AG10803 (cell line): ENCODE measurements at places on chromosomes 7 and 10.

DNA sequence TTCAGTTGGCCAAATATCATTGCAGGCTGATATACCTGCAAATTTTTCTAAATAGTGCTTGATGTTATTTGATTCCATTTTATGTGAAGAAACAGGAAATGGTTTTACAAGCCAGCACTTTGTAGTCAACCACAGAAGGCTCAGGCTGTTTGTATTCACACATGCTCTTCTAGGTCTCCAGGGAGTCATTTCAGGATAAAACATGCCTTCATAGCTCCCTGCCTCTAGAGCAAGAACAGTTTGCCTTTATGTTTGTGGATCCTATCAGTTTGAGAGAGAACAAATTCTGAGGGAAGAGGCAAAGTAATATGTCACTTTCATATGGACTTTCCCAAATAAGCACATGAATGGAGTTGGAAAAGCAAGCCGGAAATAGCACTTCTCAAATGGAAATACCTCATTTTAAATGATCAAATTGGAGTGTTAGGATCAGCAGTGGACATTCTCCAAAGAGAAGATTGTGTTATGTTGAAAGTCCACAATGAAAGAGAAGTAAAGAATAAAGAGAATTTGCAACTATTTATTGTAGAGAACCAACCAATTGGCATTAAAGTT is 277.6 kb downstream of the KCND2 start:
- peak; percentile 4 for DNase-seq

GRCh38 chr10:62861507-62861906 is 45.3 kb upstream of the EGR2 start:
- DNase-seq = no peak

- DNase-seq = no peak
Observed at GRCh38 chr7:146172112-146172511, 55.5 kb downstream of the CNTNAP2 start.

- no peak for DNase-seq
Observed at GRCh38 chr7:26482927-26483326, 191.3 kb downstream of the SNX10 start.

- no peak for DNase-seq
Observed at GRCh38 chr7:134374291-134374690, 57.6 kb upstream of the SLC35B4 start.

DNA sequence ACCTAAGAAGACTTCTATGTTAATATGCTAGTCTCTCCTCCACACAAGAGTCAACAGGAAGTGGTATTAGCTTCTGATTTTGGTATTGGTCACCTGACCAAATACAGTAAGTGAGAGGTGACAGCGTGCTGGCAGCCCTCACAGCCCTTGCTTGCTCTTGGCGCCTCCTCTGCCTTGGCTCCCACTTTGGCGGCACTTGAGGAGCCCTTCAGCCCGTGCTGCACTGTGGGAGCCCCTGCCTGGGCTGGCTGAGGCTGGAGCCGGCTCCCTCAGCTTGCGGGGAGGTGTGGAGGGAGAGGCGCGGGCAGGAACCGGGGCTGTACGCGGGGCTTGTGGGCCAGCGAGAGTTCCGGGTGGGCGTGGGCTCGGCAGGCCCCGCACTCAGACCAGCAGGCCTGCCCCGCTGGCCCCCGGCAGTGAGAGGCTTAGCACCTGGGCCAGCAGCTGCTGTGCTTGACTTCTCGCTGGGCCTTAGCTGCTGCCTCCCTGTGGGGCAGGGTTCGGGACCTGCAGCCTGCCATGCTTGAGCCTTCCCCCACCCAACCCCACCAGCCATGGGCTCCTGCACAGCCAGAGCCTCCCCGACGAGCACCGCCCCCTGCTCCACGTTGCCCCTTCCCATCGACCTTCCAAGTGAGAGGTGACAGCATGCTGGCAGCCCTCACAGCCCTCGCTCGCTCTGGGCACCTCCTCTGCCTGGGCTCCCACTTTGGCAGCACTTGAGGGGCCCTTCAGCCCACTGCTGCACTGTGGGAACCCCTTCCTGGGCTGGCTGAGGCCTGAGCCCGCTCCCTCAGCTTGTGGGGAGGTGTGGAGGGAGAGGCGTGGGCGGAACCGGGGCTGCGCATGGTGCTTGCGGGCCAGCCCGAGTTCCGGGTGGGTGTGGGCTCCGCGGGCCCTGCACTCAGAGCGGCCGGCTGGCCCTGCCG is 4.2 kb upstream of the ACSL5 start:
- no peak for DNase-seq

- DNase-seq = peak; percentile 28
Observed at GRCh38 chr7:130273081-130273932, 6.6 kb downstream of the CPA2 start.

DNA sequence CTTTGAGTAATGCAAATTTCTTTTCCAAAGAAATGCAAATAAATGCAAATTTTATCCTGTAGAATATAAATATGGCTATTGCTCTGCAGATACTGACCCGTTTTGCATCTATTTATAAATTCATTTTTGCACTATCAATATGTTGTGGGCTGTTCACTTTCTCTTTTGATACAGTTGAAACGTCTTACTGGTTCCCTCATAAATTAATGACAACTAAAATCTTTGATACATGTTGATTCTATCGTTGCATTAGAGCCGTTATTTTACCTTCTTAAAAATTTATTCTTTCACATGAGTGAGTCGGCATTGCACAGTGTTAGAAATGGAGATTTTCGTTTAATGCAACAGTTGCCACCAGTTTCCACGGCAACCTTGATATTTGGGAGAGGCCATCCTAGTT is 689.3 kb upstream of the FOXK1 start:
- DNase-seq = no peak

- DNase-seq = no peak
Observed at GRCh38 chr7:101933688-101934121, 116.3 kb downstream of the CUX1 start.

- DNase-seq = no peak
Observed at GRCh38 chr10:81886939-81887338, 11.9 kb downstream of the NRG3 start.

DNA sequence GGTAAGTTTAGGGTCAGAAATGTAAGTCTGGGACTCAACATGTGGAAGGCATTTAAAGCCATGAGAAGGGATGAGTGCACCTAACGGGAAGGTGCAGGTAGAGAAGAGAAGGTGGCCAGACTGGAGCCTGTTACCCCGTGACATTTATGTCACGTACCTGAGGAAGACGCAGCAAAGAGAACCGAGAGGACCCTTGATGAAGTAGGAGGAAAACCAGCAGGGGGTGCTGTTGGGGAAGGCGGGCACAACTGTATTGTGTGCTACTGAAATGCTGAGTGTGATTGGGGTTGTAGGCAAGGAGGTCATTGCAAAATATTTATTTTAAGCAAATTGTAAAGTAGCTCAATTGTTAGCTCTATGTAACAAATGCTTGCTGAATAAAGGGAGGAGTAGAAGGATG is 338.2 kb upstream of the PRKCQ start:
- no peak for DNase-seq

DNA sequence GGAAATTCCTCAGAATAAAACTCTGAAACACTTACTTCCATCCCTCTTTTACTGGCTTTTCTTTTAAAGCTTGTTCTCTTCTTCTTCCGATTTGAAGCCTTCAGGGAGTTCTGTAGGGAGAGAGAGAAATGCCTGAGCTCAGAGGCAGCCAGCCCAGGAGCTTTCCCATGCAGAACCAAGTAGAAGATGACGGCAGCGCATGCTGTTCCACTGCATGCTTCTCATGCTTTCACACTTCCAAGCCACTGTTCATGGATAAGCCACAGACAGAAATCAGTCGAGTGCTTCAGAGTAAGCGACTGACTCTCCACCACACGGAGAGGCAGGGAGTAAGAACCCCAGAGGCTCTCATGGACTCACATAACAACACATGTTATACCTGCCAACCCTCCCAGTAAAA is 237.3 kb downstream of the DGKI start:
- DNase-seq = peak; percentile 24

- no peak for DNase-seq
Observed at GRCh38 chr7:106313966-106314365, 29.2 kb upstream of the NAMPT start.

DNA sequence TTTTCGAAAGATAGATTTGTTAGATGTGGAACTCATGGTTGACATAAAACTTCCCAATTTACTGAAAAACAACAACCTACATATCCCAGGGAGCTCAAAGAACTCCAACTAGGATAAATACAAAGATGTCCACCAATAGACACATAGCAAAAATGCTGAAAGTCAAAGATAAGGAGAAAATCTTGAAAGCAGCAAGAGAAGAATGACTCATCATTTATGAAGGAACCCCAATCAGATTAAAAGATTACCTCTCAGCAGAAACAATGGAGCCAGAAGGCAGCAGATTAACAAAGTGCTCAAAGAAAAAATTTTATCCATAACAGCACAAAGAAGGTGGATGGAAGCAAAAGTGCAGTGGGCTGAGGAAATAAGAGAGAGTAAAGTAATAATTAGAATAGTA is 908.6 kb downstream of the SORCS3 start:
- no peak for DNase-seq

- DNase-seq = no peak
Observed at GRCh38 chr10:88120075-88120474, 256.6 kb downstream of the PTEN start.

DNA sequence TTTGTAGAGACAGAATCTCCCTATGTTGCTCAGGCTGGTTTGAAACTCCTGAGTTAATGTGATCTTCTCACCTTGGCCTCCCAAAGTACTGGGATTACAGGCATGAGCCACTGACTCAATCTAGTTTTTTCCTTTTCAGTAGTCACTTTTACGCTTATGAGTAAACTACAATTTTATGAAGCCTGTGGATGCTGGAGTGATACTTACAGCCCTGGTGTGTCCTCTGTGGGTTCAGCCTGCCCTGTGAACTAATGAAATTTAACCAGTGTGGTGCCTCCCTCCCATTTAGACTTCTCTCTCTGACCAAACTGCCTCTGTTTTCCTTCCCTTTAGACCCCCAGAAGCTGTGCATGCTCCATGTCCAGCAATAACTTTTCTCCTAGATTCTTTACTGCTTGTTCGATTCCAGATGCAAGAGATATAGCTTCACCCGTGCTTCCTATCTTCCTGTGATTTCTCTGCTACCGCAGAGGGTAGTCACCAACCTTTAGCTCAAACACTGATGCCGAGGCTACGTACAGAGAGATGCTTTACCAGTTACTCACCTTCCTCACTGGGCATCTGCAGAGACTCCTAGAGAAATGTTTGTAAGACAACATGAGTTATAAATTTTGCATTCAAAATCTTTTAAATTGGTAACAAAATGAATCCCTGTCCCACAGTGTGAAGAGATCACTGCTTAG is 90.8 kb downstream of the KIAA1217 start:
- peak; percentile 42 for DNase-seq

- DNase-seq = no peak
Observed at GRCh38 chr10:72690071-72690755, 1.7 kb upstream of the MCU start.

GRCh38 chr10:109929501-109930219 is 6.3 kb upstream of the XPNPEP1 start:
- peak; percentile 78 for DNase-seq

DNA sequence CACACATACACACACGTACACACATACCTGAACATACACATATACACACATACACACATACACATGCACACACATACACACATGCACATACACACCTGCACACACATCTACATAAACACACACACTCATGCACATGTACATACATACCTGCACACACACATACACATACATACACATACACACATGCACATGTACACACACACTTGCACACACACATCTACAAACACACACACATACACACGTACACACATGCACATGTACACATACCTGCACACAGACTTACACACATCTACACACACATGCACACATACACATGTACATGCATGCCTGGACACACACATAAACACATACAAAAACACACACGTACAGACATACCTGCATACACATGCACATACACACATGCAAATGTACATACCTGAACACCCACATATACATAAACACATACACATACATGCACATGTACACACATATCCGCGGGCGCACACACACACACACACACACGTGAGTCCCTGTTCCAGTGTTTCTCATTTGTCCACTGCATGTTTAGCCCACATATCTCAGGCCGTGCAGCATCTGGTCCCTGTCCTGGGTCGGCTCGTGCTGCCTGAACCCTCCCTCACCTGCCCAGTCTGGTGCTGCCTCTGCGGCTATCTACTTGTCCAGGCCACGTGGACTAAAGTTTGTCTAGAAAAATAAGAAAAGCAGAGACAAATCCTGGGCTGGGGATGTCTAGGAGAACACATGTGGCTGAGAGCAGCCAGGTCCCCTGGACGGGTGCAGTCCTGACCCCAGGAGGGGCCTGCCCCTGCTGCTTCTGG is 238.7 kb downstream of the TCERG1L start:
- no peak for DNase-seq

DNA sequence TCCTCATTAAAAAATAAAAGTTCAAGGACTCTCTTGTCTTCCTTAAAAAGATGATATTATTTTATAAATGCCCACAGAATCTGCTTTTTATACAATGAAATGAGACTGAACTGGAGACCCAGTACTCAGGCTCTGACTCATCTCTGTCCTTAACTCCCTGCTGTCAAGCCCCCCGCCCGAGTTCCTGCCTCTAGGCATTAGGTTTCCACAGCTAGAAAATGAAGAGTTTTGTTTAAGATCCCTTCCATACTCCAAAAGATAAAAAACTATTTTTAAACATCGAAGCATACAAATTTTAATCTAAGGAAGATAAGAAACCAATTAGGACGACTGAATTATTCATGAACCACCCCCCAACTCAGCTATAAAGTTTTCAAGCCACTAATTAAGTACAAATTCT is 97.7 kb upstream of the FEZF1 start:
- DNase-seq = no peak

- peak; percentile 28 for DNase-seq
Observed at GRCh38 chr10:72616716-72617115, 9.2 kb downstream of the MICU1 start.

DNA sequence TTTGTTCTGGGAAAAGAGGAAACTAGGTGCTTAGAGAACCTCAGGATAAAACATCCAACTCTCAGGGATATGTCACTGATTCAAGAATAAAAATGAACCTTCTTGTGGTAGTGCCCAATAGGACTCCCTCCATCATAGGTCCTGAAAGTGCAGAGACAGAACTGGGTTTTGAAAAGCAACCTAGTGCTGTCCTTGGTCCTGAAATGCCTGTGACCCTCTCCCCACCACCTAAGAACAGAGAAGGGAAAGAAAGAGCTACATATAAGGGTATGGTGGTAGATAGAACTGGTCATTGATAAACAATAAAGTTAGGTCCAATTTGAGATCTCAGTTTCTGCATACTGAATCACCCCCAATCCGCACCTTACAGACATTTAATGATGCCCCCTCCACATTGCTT is 953.3 kb downstream of the XPNPEP1 start:
- peak; percentile 10 for DNase-seq
